ENCODE measurements at places on chromosomes 16 and 17. TPM values are rescaled to one million over a fixed set of nuclear protein-coding genes. Genes with fewer than 3 reads are reported as not detected.

DNA sequence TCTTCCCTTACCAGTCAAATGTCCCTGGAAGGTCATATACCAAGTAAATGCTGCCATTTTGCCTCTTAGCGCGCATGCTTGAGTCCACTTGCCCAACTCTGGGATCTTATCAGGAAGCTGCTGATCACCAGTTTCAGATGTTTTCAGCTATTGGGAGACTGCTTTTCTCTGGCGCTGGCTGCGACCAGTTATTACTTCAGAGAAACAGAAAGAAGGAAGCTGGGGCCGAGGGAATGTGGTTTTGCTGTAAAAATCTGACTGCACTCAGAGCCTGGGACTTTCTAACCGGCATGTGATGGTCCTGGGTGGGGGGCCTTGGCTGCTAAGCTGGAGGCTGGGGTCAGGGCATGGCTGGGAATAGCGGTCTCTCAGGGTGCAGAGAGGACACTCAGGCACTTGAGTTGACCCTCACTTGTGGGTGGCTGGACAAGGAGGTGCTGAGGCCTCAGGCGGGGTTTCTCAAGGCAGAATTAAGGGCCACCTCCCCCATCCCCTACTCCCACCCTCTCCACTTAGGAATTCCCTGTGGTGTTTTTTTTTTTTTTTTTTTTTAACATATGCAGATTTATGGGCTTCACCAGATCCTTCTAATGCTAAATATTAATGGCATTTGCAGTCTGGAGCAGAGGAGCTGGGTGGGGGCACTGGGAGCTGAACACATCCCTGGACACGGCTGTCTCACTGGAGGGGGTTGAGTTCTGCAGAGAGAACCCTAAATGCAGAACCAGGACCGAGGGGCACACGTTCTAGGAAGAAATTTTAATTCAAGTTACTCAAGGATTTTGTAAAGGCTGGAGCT lies 145.8 kb downstream of the CYLD start:
- H3K36me3 ChIP-seq: no peaks in the 10 kb centered on the region
- DNase-seq: no peak
- no peaks in the 10 kb centered on the region for H3K4me1 ChIP-seq
- H3K4me3 ChIP-seq: no peak overlapping the region
- peaks cover 29% of the 10 kb centered on the region for H3K27me3 ChIP-seq

GRCh38 chr17:30188211-30188939 lies 47.1 kb downstream of the SLC6A4 start:
- H3K4me1 ChIP-seq: no peaks in the 10 kb centered on the region
- DNase-seq: no peak

The NXPH3 gene
- 0.20 TPM for total RNA-seq

DNA sequence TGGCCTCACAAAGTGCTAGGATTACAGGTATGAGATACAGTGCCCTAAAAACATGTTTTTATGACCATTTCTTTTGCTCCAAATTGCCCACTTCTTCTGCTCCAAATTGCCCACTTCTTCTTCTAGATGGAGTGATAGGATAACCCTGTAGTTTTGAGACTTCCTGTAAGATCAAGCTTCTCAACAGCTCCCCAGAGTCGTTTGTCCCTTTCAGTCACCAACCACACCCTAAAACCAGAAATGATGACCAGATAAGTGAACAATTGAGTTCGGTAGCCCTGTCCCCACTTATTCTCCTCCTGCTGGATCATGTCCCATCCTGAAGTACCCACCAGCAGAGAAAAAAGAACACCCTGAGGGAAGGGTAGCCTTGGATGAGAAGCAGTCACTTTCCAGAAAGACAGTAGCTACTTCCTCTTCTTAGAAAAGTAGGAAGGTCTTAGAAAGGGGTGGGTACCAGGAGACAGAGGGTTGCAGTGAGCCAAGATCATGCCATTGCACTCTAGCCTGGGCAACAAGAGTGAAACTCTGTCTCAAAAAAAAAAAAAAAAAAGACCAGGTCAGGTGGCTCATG lies 2.5 kb downstream of the ODAD4 start:
- DNase-seq: no peak
- peaks cover 15% of the 10 kb centered on the region for H3K4me1 ChIP-seq
- H3K27me3 ChIP-seq: no peaks in the 10 kb centered on the region

- H3K4me3 ChIP-seq: no peak overlapping the region
- peaks cover 2% of the 10 kb centered on the region for H3K36me3 ChIP-seq
- no peak for DNase-seq
- H3K4me1 ChIP-seq: peaks cover 7% of the 10 kb centered on the region
- peak overlapping the region; percentile 39 for H3K27ac ChIP-seq
- no peaks in the 10 kb centered on the region for H3K27me3 ChIP-seq
These were observed 173.8 kb upstream of the CHMP6 start for GRCh38 chr17:80817861-80818260.

- H3K4me1 ChIP-seq: peaks cover 12% of the 10 kb centered on the region
- H3K27me3 ChIP-seq: no peaks in the 10 kb centered on the region
- no peaks in the 10 kb centered on the region for H3K36me3 ChIP-seq
- H3K27ac ChIP-seq: no peak overlapping the region
These were observed 264.5 kb downstream of the FTO start for GRCh38 chr16:53968454-53968853.

The KRT40 gene
- 0.13 TPM for total RNA-seq

DNA sequence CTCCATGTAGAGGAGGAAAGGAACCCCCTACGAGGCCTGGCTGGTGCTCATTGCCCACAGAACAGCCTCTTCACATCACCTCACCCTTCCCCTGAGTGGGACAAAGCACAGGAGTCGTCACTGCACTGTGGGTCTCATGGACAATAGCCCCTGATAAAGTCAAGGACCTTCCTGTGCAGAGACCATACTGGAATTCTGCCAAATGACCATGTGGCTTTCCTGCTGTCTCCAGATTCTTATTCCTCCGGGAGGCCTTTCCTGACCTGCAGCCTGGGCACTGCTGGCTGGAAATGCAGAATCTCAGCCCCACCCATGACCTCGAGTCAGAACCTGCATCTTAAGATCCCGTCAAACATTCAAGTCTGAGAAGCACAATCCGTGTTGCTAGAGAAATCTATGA lies 60.5 kb upstream of the ERN1 start:
- no peak overlapping the region for H3K4me3 ChIP-seq
- no peak overlapping the region for H3K27ac ChIP-seq
- H3K4me1 ChIP-seq: peaks cover 6% of the 10 kb centered on the region
- H3K36me3 ChIP-seq: peaks cover 40% of the 10 kb centered on the region
- H3K27me3 ChIP-seq: no peaks in the 10 kb centered on the region

GRCh38 chr16:4358831-4359561 lies 7.9 kb upstream of the PAM16 start:
- no peaks in the 10 kb centered on the region for H3K4me1 ChIP-seq
- H3K36me3 ChIP-seq: peaks cover 4% of the 10 kb centered on the region
- no peak overlapping the region for H3K27ac ChIP-seq
- H3K27me3 ChIP-seq: no peaks in the 10 kb centered on the region
- peak; percentile 83 for DNase-seq

GRCh38 chr17:35117984-35118383 lies 1.7 kb downstream of the RAD51D start:
- H3K27ac ChIP-seq: no peak overlapping the region
- H3K36me3 ChIP-seq: peaks cover 6% of the 10 kb centered on the region
- H3K4me1 ChIP-seq: peaks cover 4% of the 10 kb centered on the region
- no peak for DNase-seq
- H3K4me3 ChIP-seq: peak overlapping the region; percentile 57

GRCh38 chr17:43515656-43516055 lies 30.5 kb downstream of the ETV4 start:
- peaks cover 24% of the 10 kb centered on the region for H3K36me3 ChIP-seq
- H3K4me1 ChIP-seq: peaks cover 5% of the 10 kb centered on the region
- no peaks in the 10 kb centered on the region for H3K27me3 ChIP-seq
- no peak for DNase-seq
- no peak overlapping the region for H3K4me3 ChIP-seq

Measured in progenitor cell of endocrine pancreas (in vitro differentiated cells).